ENCODE measurements at places on chromosomes 1 and 21. TPM values are rescaled to one million over a fixed set of nuclear protein-coding genes. Genes with fewer than 3 reads are reported as not detected.

DNA sequence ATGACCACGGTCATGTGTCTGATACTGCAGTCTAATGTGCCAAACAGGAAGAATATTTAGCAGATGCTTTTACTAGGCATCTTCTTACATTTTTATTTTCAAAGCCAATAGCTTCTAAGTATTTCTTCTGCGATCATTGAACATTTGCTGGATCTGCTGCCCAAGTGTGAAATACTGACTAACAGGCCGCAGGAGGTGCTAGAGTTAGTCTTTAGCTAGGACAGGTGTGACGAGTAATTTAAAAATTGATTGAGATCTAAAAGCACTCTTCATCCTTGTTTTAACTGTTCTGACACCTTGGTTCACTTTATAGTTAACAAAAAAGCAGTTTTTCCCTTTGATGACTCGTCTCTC is 748 bp upstream of the FAM78B start:
- no peak for DNase-seq

DNA sequence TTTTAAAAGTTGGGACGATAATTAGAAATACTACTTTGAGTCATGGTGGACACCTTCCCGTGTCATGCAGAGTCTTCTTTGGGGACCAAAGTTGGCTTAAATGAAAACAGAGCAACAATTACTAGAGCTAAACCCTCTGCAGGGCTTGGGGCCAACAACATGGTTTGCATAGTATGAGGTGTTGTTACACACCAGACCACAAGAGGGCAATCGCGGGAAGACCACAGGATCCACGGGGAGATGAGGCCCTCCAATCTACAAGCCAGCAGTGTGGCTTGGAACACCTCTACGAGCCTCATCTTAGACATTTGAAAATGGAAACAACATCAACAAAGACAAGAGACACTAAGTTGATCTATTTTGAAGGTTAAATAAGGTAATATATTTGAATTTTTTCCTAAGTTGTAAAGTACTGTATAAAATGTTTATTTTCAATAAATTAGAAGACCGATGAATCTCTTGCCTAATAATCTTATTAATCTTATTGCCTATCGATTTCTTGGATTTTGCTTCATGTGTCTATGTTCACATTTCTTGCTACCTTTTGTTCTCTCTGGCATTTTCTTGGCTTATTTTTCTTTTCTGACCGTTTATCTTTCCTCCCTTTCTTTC is 8.2 kb upstream of the SMCP start:
- peak; percentile 44 for DNase-seq

DNA sequence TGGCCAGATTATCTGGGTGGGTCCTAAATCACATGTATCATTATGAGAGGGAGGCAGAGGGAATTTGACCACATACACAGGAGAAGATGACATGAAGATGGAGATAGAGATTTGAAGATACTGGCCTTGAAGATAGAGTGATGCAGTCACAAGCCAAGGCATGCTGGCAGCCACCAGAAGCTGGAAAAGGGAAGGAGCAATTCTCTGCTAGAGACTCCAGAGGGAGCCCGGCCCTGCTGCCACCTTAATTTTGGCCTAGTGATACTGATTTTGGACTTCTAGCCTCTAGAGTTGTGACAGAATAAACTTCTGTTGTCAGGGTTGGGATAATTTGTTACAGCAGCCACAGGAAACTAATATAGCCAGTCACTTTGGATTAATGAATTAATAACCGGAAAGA is 2.2 kb upstream of the PRDM2 start:
- no peak for DNase-seq

GRCh38 chr1:230827801-230828200 is 40.5 kb downstream of the C1orf198 start:
- no peak for DNase-seq

DNA sequence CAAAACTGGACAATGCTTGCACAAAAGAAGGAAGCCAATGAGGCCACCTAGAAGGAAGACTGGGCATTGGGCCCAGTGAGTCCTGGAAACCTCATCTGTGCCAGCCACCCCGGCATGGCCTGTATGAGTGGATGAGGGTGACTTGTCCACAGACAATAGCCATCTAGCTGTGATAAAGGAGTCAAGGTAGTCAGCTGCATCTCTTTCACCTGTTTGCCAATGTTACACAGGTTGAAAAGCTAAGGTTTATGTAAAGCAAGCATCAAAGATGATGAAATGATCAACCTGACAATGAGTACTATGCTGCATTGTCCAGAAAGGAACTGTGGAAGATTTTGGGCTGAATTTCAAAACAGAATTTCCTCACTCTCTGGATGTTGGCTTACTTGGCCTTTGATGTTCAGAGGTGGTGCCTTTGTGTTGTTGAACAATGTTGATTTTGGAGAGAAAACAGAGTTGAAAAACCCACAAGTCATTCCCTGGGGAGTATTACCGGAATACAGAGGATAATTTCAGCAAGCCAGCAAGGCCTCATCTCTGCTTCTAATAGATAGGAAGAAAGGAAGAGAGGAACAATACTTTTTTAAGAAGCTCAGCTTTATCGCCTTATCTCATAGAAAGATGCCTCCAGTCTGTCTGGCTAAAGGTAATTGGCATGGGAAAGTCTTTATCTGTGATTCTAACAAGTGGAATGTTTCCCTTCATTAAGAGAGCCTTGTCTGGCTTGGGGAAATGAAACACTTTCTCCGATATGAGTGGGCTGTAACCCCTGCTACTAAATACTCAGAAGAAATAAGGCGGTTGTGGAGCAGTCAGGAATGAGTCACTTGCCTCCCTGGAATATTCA is 11.4 kb upstream of the SELE start:
- no peak for DNase-seq

- DNase-seq, result no peak
These were observed 108.3 kb upstream of the CD34 start for GRCh38 chr1:208019257-208019656.

- DNase-seq, result peak; percentile 99
These were observed at the start of gene MRPL55 for GRCh38 chr1:228109073-228109961. TSS of gene MRPL55 (minus strand) at chr1:228109299. CDS start at chr1:228108260, 1,039 bp downstream.

DNA sequence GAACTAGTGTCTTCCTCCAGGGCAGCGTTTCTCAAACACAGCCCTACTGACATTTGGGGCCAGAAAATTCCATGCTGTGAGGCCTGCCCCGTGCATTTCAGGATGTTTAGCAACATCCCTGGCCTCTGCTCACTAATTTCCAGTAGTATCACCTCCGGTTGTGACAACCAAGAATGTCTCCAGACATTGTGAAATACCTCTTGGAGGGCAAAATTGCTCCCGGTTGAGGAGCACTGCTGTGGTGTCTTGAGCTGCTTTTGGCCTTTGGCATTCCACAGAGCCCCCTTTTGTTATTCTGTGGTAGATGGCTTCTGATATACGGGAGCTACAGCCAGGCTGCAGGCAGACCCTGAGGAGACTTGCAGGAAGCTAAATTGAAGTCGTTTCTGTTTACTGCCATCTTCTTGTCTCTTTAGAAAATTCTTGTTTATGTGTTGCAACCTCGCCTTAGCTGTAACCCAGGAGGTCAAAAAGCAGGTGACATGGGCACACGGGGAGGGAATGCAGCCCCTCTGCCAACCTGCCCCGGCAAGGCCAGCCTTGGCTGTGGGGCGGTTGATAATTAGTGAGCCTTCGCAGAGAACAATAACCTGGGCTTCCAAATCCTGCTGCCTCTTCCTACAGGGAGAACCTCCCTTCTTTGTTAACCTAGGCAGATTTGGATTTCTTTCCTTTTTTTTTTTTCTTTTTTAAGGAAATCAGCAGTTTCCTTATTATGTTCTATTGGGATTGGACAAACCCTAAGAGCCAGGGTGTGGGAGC is 74.7 kb upstream of the AKT3 start:
- DNase-seq, result no peak

DNA sequence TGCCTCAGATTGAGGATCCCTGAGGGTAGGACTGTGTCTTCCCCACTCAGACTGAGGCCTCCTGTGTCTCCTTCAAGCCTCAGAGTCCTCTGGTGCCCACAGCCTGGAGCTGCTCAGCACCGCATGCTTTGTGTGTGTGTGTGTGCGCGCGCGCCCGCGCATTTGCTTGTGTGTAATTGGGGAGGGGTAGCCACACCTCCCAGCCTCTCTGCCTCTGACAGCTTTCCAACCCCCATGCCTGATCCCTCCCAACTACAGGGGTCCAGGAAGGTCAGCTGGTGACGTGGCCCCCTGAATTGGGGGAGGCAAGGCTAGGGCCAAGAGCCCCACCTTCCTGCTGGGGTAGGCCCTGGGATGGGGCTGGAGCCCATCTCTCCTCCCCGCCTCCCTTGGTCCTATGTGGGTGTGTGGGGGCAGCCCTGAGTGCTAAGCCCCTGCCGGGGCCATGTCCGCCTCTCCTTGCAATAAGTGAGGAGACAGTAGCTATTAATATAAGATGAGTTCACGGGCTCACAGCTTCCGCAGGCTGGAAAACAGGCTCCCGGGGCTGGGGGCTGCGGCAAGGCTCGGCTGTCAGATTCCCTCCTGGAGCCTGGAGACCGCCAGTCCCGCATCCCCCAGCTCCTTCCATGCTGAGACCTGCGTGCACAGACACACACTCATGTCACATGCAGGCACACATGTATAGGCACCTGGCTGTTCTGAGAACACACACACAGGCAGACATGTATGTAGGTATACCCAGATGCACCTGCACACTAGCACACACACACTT is 7.0 kb downstream of the GPR3 start:
- DNase-seq, result no peak

DNA sequence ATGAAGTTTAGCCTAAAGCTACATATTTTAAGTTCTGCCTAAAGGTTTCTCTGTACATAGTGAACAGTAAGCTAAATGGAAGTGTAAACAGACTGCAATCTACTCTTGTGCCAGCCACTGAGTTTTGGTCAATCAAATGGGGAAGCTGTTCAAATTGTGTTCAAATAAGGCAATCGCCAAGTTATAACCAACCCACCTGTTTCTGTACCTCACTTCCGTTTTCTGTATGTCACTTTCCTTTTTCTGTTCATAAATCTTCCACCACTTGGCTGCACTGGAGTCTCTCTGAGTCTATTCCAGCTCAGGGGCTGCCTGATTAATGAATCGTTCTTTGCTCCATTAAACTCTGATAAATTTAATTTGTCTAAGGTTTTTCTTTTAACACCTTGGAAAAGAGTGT is 10.8 kb upstream of the THEM4 start:
- DNase-seq, result no peak

DNA sequence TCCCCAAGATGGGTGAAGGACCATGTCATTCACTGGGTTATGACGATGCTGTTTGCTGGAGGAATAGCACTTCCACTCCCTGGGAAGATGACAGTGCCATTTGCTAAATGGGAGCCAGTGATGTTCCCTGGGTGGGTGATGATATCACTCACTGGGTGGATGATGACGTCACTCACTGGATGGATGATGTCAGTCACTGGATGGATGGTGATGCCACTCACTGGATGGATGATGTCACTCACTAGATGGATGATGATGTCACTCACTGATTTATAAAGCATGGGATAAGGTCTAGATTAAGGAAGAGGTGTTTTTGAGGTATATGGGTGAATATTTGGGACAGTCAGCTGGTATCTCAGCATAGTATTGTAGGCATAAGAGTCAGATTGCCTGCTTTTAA is 457.2 kb downstream of the AJAP1 start:
- no peak for DNase-seq

The A3GALT2 gene
- not detected for total RNA-seq

Measured in breast epithelium (tissue), 4 donors.